ENCODE measurements at places on chromosomes 4 and X.

- DNase-seq: no peak
These were observed 9.4 kb downstream of the TCEANC start for GRCh38 chrX:13662355-13662791.

GRCh38 chr4:29983890-29984289 is 736.3 kb upstream of the PCDH7 start:
- DNase-seq: no peak

DNA sequence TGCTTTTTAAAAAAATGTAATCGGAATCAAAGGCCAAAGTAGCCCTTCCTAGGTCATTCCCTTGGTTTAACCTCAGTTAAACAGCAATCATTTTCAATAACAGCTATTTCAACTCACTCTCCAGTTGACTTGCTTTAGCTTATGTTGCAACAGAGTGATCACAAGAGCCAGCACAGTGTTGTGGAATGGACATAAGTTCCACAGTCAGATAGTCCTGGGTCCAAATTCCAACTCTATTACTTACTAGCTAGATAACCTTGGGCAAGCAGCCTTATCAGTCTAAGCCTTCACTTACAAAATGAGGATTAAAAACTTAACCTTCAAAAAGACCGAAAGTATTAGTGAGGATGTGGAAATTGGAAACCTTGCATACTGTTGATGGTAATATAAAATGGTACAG is 9.2 kb upstream of the GPC3 start:
- DNase-seq: no peak

DNA sequence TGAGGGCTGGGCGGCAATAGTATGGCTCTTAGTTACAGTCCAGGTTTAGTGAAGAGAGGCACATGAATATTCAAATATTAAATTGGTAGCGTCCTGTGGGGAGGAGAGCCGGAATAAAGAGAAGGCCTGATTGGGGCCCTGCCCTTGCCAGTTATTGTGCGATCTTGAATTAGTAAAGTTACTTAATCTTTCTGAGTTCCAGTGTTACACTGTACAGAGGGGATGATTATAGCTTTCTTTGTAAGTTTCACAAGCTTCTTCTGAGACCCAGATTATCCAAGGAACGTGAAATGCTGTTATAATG is 1.2 kb downstream of the METAP1 start:
- DNase-seq: no peak

- no peak for DNase-seq
These were observed 30.5 kb downstream of the TLR8 start for GRCh38 chrX:12936947-12937346.

- DNase-seq: no peak
These were observed 125.6 kb downstream of the CDS1 start for GRCh38 chr4:84708406-84709135.

DNA sequence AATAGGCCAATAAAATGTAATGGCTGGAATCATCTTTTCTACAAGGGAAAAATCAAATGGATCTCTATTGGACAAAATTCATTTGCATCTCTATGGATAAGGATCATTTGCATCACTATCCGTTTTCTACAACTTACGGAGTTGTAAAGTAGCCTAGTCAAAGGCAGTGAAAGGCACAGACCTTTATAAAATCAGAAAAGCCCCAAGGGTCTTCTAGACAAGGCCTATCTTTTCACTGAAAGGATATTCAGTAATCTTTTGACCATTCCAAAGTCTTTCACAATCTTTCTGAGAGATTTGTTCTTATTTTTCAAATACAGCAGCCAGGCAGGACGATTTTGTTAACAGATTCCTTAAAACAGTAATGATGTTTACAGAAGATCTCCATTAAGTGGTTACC is 119.5 kb upstream of the JADE1 start:
- no peak for DNase-seq

Data from activated naive CD4-positive, alpha-beta T cell treated with anti-CD3 and anti-CD28 coated beads, Interleukin-2, amount 10 ng/mL, durations not matched to agents 7 days and 5 days (primary cell).